ENCODE measurements at places on chromosomes 5 and 9.

GRCh38 chr9:6641561-6641960 lies 4.0 kb downstream of the GLDC start:
- no peak for DNase-seq

- DNase-seq: no peak
Measured at GRCh38 chr9:14313378-14313940, 482 bp downstream of the NFIB start.

GRCh38 chr5:172798422-172799215 lies 27.6 kb upstream of the DUSP1 start:
- peak; percentile 88 for DNase-seq

DNA sequence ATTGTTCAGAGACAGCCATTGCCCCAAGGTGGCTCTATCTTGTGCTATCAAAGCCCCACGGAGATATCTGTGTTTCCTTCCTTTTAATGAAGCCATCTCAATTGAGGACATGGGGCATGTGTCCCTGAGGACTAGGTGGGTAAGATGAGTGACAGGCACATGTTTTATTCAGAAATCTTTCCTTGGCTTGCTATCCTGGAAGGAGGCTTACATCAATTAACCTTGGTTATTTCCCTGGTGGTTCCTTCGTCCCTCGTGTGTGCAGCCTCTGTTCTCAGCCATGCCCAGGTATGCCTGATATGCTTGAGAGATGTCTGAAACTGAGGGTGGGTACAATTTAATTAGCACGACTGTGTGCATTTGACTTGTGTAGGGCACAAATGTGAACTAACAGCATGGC lies 102.2 kb upstream of the TUT7 start:
- no peak for DNase-seq

GRCh38 chr9:117555964-117556629 lies 141.2 kb upstream of the ASTN2 start:
- peak; percentile 57 for DNase-seq

- DNase-seq: peak; percentile 81
Measured at GRCh38 chr9:37913480-37914153, 9.7 kb upstream of the SLC25A51 start.

DNA sequence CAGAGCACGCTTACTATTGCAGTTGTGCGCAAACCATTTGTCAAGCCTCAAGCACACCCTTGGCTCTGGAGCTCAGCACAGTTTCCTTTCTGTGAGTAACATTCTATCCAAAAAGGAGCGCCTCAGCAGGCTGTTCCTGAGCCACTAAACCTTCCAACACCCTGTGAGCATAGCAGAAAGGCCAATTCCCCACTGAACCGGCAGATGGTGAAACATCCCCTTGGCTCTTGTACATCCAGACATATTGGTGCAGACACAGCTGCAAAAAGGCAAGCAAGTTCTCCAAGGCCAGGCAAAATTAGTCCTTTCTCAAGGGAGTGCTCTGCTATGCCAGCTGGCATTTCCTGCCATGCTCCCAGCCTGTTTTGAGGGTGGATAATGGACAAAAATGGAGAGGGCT lies 44.1 kb upstream of the CEMIP2 start:
- no peak for DNase-seq

GRCh38 chr9:18347386-18348082 lies 126.4 kb upstream of the ADAMTSL1 start:
- DNase-seq: no peak

- DNase-seq: no peak
Measured at GRCh38 chr9:113536483-113537228, 73.1 kb downstream of the RGS3 start.

- DNase-seq: no peak
Measured at GRCh38 chr5:149046196-149046829, 16.5 kb downstream of the SH3TC2 start.

Measured in epithelial cell of esophagus (primary cell).